ENCODE measurements at places on chromosomes 2 and 18.
A peak's percentile ranks its signal among the peaks of the same experiment; 100 is the strongest.

DNA sequence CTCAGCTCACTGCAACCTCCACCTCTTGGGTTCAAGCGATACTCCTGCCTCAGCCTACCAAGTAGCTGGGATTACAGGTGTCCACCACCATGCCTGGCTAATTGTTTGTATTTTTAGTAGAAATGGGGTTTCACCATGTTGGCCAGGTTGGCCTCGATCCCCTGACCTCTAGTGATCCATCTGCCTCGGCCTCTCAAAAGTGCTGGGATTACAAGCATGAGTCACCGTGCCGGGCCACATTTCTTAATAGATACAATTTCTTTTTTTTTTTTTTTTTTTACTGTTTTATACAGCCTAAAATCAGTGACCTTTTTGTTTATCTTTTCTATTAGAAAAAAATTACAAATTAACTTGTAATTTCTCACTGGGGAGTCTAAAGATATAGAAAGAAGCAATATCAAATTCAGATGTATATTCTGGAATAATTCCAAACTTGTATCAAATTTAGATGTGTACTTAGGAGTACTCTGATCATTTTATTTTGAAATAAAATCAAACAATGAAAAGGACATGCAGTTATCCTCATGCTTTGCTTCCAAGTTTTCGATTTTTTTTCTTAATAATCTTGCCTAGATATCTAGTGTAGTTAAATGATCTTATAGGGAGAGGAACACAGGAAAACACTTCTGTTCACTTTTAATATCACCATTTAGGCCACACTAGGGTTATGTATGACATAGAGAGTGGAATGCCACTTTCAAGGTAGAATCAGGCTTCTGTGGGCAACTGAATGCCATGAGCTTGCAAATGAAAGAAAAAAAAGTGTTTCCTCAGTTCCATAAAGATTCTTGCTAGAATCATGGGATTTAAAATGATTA, 1089.3 kb downstream of the SUCLG1 start:
- DNase-seq, result no peak

DNA sequence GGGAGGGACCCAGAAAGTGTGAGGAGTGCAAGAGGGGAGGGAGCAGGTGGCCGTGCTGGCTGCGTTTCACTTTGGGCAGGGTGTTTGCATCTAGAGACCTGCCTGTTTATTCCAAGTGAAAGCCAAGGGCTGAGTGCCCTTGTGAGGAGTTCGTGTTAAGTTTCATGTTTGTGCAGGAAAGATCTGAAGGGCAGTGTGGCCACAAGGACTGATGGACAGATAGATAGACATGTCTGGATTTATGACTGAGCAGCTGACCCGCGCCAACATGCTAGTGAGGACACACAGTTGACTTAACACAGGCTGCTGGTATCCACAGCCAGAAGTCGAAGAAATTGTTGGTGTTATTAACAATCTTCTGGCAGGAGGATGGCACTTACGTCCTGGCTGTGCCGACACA, 387.6 kb upstream of the TNP1 start:
- no peak for DNase-seq

DNA sequence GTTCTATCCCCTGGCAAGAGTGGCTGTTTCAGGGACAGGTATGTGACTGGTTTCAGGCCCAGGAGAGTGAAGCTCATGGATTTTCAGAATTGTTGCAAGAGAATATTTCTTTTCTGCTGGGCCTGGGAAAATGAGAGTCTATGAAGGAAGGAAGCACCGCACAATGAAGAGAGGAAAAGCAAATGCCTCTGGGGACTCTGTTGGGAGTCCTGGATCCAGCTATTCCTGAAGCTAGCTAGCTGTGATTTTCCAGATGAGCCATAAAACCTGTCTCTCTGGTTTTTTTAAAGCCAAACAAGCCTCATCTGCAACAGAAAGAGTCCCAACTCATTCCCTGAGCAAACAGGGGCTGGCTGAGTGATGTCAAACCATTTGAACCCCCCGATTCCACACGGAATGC, 53.7 kb downstream of the CRACDL start:
- no peak for DNase-seq

GRCh38 chr2:86598966-86599365, 24.7 kb downstream of the RNF103 start:
- no peak for DNase-seq

DNA sequence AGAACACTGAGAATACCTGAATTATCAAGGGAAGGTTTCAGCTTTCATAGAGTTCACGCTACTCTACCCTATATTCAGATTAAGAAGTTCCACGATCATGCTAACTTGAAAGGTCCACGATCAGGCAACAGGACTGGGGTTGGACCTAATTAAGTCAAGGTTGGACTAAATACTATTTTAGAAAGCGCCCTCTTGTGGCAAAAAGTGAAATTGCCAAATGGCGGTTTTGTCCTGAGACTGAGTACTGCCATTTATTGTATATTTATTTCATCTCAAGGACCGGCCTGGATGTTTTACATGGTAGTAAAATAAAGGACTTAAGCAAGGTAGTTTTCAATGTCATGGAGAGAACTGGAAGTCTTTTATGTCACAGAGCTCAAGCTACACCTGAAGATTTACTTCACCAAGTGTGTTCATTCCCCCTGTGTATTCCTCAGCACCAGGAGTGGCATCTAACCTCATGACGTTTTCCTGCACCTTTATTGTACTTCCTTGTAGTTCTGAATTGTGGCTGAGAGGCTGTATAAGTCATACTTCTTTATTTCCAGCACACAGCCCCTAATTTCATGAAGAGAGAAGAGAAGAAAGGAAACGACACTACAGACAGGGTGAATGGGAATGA, 56.8 kb downstream of the SRD5A2 start:
- DNase-seq, result no peak

GRCh38 chr2:54559593-54560145, 103.5 kb downstream of the SPTBN1 start:
- DNase-seq, result no peak

DNA sequence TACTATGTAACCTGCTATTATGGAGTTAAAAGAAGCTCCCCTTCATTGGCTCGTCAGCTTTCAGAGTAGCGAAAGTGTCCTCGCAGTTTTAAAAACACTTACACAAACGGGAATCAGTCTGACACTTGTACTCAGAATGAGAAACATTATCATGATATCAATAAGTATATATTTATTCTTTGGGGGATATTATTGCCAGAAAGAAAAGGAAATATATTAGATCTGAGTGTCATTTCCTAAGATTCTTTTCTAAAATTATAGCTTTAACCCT, 584.5 kb downstream of the ZEB2 start:
- no peak for DNase-seq

GRCh38 chr2:33488715-33489540, 12.5 kb downstream of the RASGRP3 start:
- DNase-seq, result no peak

GRCh38 chr2:150789376-150789905, 302.0 kb upstream of the RND3 start:
- no peak for DNase-seq

- DNase-seq, result no peak
Observed at GRCh38 chr2:165275932-165276331, 36.7 kb downstream of the SCN2A start.

GRCh38 chr2:79223539-79223938, 64.0 kb upstream of the REG3A start:
- no peak for DNase-seq

- DNase-seq, result no peak
Observed at GRCh38 chr2:19059076-19059475, 299.3 kb downstream of the OSR1 start.

DNA sequence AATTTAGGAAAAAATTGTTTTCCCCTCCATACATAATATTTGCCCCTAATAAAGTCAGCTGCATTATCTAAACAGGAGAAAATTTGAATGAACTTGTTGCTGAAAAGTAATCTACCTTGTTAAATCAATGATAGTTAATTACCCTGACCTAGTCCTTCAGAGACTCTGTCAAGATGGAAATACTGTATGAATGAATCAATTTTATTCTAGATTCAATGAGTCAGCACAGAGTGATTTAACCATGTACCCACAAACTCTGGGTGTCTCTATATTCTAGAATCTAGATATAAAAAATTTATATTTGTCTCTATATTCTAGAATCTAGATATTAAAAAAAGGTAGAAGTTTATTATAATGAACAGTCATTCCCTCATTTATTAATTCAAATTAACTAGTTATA, 36.2 kb downstream of the NDUFAF7 start:
- no peak for DNase-seq

GRCh38 chr18:66226782-66227181, 377.1 kb downstream of the CDH19 start:
- DNase-seq, result peak; percentile 32

DNA sequence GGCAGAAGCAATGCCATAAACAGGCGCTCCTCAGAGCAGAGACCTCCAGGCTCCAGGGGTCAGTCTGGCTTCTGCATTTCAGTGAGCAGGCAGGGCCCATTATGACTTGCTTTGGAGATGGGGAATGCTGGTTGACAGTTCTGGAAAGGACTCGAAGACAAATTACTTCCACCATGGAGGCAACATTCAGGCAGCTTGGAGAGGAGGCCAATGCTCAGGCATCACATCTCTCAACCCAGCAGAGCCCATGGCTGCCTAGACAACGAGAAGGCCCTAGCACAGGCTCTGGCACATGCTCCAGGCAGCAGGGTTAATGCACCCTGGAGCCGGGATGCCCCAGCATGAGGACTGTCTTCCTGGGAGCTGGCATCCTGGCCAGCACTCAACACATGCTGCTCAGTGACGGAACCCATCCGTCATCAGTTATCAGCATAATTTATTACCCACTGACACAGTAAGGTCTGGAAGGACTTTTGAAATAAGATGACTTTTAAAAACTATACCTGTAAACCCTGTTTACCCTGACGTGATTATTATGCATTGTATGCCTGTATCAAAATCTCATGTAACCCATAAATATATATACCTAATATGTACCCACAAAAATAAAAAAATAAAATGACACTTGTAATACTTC, 52.8 kb downstream of the ADNP2 start:
- DNase-seq, result no peak

GRCh38 chr2:134717286-134718022, 1.3 kb downstream of the TMEM163 start:
- no peak for DNase-seq

- no peak for DNase-seq
Observed at GRCh38 chr2:221156062-221156734, 415.9 kb downstream of the EPHA4 start.

GRCh38 chr2:216015722-216016464, 2.5 kb upstream of the MREG start:
- DNase-seq, result peak; percentile 51

GRCh38 chr2:191012845-191013681, 908 bp downstream of the STAT1 start:
- no peak for DNase-seq

- peak; percentile 29 for DNase-seq
Observed at GRCh38 chr2:237060534-237061312, 25.0 kb upstream of the COPS8 start.

GRCh38 chr2:204827701-204828590, 282.7 kb downstream of the PARD3B start:
- no peak for DNase-seq

DNA sequence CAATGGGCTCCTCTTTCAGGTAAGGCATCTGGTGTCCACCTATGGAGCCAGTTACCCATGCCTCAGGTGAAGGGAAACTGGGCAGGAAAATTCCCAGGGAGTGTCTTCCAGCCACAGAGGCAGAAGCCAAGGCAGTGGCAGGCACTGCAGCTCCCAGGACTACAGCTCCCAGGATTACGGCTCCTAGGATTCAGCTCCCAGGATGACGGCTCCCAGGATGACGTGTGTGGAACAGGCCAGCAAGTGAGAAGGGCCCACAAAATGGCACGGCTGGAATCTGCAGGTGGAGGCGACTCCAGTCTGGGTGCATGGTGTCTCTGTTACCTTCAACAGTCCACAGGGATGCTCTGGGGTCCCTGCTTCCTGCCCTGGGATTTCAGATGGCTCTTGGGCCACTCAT, 92.1 kb downstream of the PTGR3 start:
- no peak for DNase-seq

- no peak for DNase-seq
Observed at GRCh38 chr2:240873805-240874714, 5.4 kb downstream of the AGXT start.

GRCh38 chr18:2855560-2856350, 8.9 kb downstream of the EMILIN2 start:
- no peak for DNase-seq

- DNase-seq, result no peak
Observed at GRCh38 chr2:16537347-16537746, 128.3 kb downstream of the CYRIA start.

DNA sequence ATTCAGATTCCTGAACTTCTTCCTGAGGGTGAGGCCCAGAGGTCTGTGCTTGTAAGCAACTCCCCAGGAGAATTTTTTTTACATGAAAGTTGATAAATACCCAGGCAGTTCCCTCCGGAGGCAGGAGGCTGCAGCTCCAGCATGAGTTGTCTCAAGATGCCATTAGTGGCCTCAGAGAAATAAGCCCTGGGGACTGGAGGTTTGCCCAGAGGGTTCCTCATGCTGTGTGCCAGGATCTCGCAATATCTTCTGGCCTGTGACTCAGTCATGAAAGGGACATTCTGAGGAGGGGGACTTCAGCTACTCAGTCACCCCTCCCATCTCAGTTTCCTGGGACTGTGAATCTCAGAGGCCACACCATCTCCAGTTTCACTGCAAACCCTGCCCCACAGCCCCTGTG, 49.9 kb downstream of the LYPD1 start:
- no peak for DNase-seq

- no peak for DNase-seq
Observed at GRCh38 chr18:51288582-51288981, 91.1 kb upstream of the MEX3C start.

- DNase-seq, result no peak
Observed at GRCh38 chr2:75090770-75091515, 108.4 kb downstream of the TACR1 start.

DNA sequence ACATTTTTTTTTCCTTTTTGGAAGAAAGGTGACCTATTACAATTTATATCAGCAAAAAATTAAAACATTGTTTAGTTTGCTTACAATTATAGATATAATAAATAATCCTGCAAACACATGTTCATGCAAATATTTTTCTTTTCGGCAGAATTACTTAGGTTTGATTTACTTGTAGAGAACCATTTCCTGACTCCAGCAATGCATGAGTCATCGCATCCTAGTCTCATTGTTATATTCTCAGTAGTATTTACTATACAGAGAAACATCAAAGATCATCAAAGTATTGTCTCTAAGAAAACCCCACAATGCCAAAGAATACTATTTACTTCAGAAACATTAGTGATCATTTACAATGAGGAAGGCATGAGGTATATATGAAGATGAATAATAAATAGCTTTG, 40.4 kb upstream of the MTIF2 start:
- no peak for DNase-seq

DNA sequence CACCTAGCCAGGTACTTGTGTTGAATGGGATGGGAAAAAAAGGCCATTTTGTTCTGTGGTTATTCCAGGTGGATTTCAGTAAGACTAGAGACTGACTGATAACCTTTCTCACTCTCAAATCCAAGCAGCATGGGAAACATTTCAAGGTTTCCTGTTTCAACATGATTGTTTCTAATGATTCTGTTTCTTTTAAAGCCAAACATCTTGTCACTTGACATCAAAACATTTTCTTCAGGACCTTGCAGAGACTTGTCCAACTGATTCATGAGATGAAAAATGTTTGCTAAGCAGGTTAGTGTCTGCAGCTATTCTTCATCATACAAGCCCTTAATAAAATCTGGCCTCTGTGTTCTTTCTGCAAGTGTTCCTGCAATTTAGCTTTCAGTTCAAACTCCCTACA, 456.5 kb upstream of the CWC22 start:
- DNase-seq, result no peak

All from NCI-H510A (cell line).